H9 (cell line): ENCODE measurements at places on chromosomes 6 and 20.

DNA sequence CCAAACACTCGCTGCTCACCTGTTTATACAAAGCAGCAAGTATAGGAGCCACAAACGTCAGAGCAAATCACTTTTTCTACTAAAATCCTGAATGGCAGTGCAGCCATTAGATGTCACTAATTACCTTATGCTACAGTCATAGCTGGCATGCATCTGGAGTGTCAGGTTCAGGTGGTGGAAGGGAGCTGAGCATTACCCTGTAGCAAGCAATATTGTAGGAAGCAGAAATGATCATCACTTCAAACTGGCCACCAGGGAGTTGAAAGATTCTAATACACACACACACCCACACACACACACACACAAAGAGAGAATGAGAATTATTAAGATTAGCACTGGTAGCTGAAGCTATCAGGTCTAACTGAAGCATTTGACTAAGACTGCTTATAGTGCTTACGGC lies 75.8 kb downstream of the EFHC1 start:
- DNase-seq = no peak

GRCh38 chr20:60108397-60108796 lies 150.2 kb downstream of the CDH26 start:
- no peak for DNase-seq

- no peak for DNase-seq
These were observed 9.7 kb upstream of the FBXL4 start for GRCh38 chr6:98957450-98957849.

GRCh38 chr20:41142919-41143318 lies 5.6 kb downstream of the PLCG1 start:
- no peak for DNase-seq

GRCh38 chr6:161677188-161677587 lies 403.3 kb upstream of the AGPAT4 start:
- DNase-seq = no peak

DNA sequence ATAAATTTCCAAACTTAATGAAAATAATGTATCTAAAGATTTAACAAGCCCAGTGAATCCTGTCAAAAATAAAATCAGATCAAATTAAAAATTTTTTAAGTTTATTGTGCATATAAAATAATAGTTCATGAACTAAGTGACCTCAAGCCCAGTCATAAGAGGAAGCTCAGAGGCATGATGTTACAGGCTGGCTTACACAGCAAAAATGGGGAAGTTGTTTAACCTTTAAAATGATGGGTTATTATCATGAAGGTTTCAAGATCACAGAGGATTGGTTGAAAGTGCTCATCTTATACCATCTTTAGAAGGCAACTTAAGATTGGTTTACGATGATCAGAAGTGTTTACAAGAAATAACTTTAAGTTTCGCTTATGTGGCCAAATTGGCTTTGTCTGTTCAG lies 102.5 kb downstream of the PAK5 start:
- DNase-seq = no peak

DNA sequence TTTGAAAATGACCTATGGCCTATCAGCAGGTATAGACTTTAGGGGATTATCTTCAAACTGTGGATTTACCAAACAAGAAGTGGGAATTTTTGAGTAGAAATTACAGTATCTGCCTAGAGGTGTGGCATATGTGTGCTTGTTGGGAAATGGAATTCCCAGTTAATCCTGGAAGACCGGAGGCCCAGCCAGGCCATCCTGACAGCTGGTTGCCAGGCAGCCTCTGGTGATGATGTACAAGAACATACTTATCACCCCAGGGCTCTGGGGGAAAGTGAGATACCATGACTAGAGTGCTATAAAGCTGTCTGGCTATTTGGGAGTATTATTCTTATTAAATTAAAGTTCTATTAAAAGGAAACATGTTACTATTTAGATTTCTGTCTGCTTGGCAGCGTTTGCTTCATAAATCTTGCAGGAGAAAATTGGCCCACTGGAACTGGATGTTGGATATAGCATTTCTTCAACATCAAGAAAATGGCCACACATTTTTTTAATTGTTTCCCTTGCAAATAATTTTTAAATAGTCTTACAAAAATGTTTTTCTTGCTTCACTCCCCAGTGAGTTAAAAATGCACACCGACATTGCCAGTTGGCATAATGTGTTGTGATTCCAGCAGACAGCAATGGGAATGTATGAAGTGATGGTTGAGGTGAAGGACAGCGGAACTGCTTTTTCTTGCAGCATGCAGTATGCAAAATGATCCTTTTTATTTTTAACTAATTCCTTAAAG lies 187.8 kb downstream of the MYLK4 start:
- DNase-seq = no peak

DNA sequence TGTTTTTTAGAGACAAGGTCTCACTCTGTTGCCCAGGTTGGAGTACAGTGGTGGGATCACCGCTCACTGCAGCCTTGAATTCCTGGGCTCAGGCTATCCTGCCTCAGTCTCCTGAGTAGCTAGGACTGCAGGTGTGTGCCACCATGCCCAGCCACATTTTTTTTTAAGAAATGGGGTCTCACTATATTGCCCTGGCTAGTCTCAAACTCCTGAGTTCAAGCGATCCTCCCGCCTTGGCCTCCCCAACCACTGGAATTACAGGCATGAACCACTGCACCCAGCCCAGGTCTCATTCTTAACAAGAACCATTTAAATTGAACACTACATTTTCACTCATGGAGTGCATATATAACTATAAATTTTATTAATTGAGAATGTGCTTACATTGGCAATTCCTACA lies 20.5 kb downstream of the RPF2 start:
- DNase-seq = no peak
